ENCODE measurements at places on chromosomes 13 and 19.

DNA sequence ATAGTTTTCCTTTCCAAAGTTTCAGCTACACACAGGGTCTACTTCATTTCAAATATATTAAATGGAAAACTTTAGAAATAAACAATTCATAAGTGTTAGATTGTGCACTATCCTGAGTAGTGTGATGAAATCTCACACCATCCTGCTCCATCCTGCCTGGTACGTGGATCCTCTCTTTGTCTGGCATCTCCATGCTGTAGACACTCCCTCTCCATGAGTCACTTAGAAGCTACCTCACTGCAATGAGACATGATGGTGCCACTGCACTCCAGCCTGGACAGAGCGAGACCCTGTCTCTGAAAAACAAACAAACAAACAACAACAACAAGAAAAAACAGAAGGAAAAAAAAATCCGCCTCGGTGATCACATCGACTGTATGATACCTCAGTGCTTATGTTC lies 191.8 kb downstream of the PCCA start:
- DNase-seq: no peak

- DNase-seq: no peak
Measured at GRCh38 chr13:105906746-105907145, 628.7 kb downstream of the EFNB2 start.

DNA sequence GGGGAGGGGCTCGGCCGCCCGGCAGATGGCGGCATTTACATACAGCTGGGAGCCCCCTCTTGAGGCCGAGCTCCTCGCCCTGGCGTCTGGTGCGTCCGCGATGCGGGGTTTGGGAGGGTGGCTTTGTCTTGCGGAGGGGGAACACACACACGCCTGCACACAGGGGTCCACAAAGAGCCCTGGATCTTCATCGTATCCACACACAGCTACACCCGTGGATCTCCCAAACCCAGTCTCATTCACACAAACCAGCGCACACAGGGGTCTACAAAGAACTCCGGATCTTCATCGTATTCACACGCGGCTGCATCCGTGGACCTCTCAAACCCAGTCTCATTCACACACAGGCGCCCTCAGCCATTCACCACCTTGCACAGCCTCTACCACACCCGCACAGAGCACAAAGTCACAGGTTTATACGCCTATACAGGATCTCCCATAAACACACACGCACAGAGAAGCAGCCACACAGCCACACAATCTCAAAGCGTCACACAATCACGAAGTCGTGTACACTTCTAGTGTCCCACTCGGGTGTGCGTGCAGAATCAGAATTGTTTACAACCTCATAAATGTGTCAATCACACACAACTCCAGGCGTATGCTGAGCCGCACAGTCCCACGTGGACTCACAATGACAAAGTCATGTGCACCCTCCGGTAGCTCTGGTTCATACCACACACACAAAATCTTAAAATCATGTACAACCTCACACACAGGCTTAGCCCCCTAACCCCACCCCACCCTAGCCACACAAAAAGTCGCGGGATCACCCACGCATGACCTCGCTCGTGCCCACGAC lies 550 bp upstream of the DLL3 start:
- peak; percentile 43 for DNase-seq

- peak; percentile 89 for DNase-seq
Measured at GRCh38 chr19:32450217-32450616, 44.6 kb downstream of the DPY19L3 start.

GRCh38 chr19:23774524-23774971 lies 15.9 kb upstream of the ZNF681 start:
- DNase-seq: no peak

DNA sequence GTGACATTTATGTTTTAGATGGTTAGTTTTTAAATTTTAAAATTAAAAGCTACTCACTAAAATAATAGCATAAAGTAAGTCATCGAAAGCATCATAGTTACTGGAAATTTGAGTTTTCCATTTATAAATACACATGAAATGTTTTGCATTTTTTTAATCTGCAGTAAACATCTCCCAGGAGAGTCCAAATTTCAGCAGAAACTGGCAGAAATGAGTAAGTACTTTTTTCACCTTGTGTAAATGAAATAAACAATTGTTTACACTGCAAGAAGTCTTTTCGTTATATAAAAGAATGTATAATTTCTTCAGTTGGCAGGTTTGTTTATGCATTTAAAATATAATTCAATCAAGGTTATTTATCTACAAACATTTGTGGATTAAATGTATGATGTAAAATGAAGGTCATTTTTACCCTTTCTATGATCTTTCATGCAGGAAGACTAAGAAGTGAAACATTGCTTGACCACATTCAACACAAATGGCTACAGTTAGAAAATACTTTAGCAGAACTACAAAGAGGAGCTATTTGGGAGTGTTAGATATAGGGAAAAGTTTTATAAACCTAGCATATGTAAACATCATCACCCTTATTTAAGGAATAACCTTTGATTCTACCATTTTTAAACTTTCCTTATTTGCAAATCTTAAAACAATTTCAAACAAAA lies 55.6 kb downstream of the RCBTB2 start:
- no peak for DNase-seq

DNA sequence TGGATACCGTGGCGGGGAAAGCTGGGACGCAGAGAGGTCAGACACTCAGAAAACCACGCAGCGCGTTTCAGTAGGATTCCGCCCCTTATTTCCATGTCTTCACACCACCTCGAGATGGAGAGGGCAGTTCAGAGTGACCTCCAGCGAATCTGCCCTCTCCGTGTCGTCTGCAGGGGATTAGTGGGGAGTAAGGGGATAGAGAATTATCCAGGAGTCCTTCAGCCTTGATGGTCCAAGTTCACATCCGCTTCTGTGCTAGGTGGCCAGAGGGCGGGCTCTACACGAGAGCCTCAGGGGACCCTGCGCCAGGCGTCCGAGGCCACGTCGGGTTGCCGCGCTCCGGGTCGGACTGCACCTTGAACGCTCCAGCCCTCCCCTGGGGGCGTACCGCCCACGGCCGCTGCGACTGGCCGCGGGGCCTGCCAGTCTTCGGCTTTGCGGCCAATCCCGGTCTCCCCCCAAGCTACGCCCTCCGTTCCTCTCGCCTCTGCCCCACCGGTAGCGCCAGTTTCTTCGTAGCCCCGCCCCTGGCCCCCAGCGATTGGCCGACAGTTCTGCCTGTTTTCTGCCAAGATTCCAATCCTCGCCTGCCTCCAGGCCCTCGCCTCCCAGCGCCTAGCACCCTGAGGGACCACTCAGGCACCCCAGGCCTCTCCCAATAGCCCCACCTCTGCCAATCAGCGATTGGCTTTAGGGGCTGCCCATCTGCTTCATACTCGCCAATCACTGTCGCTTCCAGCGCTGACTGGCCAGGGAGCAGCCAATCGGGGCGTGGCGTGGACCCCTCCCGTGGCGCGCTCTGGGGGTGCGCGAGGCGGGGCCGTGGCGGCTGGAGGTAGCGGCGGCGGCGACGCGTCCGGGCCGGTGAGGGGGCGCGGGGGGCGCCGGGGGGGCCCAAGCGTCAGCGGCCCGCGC lies at the start of gene SLC25A42:
Gene SLC25A42, plus strand, starts transcription at position 812 of the 915 bp plus-strand sequence. CDS start 32,131 bp downstream, outside the sequence.
- DNase-seq: peak; percentile 100

GRCh38 chr19:45079063-45079910 lies at the start of gene GEMIN7:
Gene GEMIN7, plus strand, starts transcription at chr19:45079260. Its CDS starts 10,855 bp downstream, at chr19:45090115.
- peak; percentile 71 for DNase-seq

DNA sequence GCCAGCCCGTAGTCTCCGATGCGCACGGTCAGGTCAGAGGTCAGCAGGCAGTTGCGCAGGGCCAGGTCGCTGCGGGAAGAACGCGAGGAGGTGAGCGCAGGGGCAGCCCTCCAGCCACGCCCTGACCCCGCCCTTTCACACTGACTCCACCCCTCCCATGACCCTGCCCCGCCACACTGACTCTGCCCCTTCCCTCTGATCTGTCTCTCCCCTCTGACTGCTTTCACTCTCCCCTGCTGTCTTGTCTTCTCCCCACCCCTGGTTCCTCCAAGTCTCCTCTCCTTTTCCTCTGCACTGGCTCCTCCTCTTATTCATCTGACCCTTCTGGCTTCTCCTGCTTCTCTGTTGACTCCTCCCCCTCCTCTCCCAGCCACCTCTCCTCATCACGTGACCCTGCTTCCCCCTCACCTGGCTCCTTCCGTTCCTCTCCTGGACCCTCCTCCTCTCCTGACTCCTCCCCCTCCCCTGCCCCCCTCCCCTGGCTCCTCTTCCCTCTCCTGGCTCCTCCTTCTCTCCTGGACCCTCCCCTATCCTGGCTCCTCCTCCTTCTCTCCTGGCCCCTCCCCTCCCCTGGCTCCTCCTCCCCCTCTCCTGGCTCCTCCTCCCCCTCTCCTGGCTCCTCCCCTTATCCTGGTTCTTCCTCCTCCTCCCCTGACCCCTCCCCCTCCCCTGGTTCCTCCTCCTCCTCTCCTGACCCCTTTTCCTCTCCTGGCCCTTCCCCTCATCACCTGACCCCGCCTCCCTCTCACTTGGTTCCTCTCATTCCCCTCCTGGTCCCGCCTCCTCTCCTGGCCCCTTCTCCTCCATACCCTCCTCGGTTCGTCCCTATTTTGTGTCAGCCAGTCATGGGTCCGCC lies 9.9 kb downstream of the LMTK3 start:
- no peak for DNase-seq

- no peak for DNase-seq
Measured at GRCh38 chr13:70027551-70027950, 80.1 kb upstream of the ATXN8OS start.

DNA sequence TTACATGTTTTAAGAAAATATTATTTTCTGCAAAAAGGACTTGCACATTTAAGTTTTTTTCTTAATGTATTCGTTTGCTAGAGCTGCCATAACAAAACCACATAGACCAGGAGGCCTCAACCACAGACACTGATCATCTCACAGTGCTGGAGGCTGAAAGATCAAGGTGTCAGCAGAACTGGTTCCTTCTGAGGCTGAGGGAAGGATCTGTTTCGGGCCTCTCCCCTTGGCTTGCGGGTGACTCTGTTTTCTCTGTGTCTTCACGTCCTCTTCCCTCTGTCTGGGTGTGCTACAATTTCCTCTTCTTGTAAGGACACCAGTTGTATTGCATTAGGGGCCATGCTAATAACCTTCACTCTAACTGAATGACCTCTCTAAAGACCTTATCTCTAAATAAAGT lies 364.2 kb downstream of the IRS2 start:
- no peak for DNase-seq

GRCh38 chr19:45643927-45644771 lies 5.0 kb upstream of the EML2 start:
- no peak for DNase-seq

DNA sequence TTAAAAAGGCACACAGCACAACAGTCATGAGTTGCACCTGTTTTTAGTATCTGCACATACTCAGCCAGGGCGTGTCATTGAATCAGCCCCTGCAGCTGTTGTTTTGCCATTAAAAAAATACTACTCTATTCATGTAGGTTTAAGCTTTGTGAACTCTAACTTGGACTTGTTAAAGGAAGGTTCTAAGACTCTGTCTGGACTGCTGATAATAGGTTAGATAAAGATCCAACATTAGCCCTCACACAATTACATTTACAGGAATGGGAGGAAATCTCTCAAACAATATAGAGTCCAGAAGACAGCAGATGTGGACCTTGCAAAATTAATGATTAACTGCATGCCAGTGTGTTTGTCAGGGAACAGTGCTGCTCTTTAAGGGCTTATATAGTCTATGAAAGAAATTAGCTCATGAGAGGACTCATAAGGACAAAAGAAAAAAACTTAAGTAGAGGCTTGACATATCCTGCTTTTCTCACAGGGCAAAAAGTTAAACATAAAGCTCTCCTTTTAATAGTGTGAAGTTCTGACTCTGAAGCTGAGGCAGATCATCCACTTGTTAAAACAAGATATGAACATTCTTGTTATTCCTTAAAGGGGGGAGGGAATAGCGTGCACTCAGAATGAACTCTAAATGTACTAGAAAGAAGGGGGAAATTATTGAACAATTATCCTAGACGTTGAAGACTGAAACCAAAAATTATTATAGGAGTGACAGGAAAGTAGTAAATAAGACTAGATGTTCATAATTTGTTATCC lies 243.6 kb downstream of the NDFIP2 start:
- no peak for DNase-seq

DNA sequence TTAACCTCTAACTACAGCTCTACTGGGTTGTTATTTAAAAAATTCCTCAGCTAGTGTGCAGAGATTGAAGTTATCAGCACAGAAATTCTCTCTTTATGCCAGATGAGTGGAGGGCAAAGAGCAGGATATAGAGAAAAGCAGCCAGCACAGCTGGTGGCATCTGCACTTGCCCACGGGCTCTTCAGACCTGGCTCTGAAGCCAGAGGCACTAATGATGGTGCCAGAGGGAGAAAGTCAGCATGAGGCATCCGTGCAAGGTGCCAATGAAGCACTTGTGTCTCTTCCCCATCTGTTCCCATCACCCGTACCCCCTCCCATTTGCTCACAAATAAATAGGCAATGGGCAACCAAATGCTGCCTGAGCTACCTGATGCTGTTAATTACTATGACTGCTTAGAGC lies 138.9 kb downstream of the OLFM4 start:
- DNase-seq: no peak

GRCh38 chr13:38970380-38971051 lies 20.1 kb downstream of the STOML3 start:
- DNase-seq: no peak

DNA sequence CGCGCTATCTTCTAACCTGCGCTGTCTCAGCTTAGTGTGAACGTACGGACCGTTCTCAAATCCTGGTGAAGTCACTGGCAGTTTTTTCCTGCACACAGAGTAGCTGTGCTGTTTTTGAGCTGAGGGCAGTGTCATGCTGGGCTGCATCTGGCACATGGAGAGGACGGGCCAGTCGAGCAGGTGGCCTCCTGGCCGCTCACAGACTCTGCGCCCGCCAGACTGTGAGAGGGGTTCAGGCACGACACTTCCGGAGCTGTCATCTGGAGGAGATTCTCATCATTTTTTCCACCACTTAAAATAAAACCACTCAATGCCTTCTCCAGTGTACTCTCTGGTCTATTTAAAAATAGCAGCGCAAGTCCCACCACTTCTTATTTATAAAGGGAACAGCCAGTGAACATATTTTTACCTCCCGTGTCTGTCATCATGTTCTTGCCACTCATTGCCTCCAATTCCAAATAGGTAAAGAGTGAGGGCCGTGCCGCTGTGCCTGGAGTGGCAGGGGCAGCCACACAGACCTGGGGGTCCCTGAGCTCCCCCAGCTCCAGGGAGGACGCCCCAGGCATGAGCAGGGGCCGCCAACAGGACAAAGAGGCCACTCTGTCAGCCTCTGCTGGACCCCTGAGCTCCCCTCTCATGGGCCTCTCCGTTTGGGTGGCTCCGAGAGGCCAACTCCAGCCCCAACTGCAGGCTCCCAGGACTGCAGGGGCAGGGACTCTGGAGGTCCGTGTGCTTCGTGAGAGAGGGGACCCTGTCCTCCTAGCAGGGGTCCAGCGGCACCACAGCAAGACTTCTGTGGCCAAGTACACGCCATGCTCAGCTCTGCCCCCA lies 36.9 kb upstream of the GRTP1 start:
- no peak for DNase-seq

DNA sequence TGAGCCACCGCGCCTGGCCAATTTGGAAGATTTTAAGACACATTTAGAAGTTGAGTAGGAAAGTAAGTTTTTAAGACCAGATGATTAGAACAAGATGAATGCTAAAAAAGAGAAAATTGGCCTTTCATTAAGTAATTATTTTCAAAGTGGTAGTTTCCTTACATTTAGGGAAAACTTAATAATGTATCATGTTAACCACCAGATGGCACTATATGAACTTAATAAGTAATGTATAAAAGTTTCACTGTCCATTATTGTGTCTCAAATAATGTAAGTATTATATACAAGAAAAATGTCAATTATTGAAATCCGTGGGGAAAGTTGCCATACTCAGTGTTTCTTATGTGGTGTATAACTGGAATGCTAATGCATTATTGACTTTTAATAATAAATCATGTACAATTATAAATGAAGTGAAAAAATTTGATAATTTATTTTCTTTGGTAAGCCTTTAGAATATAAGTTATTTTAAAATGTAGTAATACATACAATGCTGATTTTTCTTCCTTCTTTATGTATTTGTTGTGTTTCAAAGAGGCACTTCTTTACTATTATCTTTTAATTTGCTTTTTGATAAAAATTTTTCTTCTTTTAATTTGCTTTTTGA lies 29.2 kb downstream of the COG6 start:
- peak; percentile 77 for DNase-seq
